ENCODE measurements at places on chromosomes 1 and 21.

GRCh38 chr21:35026617-35027562, 22.2 kb downstream of the RUNX1 start:
- no peak for DNase-seq

GRCh38 chr1:29504196-29504595, 267.9 kb downstream of the PTPRU start:
- no peak for DNase-seq

- no peak for DNase-seq
Observed at GRCh38 chr1:186146974-186147373, 228.1 kb downstream of the TPR start.

DNA sequence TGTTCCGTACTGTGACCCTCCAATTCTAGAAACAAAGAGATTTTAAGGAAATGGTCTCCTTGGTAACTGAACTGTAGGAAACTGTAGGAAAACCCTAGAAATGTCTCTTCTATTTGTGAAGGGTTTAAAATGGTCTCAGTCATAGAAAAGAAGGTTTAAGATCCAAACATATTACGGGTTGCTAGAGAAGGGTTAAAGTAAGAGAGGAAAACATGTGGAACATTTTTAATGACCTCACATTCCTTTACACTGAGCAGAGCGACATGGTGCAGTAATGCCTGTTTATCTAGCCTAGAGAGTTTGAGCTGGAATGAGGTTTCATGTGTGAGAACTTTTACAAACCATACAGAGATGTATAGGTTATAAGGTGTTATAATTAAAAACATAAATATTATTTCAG, 36.9 kb upstream of the C1orf105 start:
- no peak for DNase-seq

- DNase-seq, result no peak
Observed at GRCh38 chr21:33734291-33734690, 92.0 kb downstream of the ITSN1 start.

- DNase-seq, result no peak
Observed at GRCh38 chr1:33684396-33685179, 179.3 kb upstream of the HMGB4 start.

- no peak for DNase-seq
Observed at GRCh38 chr1:210830034-210831028, 303.6 kb downstream of the KCNH1 start.

GRCh38 chr21:45880097-45881068, 101.2 kb upstream of the COL6A1 start:
- DNase-seq, result peak; percentile 58

DNA sequence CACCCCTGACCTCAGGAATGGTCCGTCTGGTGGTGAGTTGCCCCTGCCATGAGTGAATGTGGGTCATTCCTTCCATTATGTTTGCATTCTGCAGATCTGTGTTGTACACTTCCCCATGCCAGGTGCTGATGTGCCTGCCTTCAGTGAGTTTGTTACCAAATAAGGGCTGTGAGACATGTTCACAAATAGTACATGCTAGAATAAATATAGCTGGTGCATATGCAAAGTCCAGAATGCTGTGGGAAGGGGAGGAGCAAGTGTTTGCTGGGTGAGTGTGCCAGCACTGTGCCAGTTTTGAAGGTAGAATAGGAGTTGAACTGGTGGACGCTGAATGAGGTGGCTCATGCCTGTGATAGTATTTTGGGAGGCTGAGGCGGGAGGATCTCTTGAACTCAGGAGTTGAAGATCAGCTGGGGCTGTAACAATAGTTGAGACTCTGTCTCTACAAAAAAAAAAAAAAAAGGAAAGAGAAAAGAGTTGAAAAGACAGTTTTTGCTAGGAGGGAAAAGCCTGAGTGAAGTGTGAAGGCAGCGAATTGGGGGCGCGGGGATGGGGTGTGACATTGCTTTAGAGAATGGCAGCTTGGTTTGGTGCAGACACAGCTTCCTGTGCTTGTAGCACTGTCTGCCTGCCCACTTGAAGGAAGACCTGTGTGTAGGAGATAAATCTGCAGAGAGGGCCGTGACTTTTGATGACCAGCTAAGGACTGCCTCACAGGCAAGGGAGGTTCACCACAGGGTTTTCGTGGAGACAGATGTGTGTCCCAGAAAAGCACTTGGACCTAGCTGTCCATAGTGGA, 61.1 kb downstream of the LGR6 start:
- DNase-seq, result no peak

GRCh38 chr1:167106119-167106461, 12.2 kb downstream of the STYXL2 start:
- DNase-seq, result no peak

- no peak for DNase-seq
Observed at GRCh38 chr1:1153874-1154273, 19.8 kb upstream of the TTLL10 start.

GRCh38 chr1:183089025-183089639, 65.9 kb downstream of the LAMC1 start:
- DNase-seq, result no peak

GRCh38 chr1:67270541-67270940, 37.1 kb upstream of the IL12RB2 start:
- no peak for DNase-seq

GRCh38 chr1:44220001-44220751, 6.9 kb downstream of the DMAP1 start:
- DNase-seq, result peak; percentile 50

DNA sequence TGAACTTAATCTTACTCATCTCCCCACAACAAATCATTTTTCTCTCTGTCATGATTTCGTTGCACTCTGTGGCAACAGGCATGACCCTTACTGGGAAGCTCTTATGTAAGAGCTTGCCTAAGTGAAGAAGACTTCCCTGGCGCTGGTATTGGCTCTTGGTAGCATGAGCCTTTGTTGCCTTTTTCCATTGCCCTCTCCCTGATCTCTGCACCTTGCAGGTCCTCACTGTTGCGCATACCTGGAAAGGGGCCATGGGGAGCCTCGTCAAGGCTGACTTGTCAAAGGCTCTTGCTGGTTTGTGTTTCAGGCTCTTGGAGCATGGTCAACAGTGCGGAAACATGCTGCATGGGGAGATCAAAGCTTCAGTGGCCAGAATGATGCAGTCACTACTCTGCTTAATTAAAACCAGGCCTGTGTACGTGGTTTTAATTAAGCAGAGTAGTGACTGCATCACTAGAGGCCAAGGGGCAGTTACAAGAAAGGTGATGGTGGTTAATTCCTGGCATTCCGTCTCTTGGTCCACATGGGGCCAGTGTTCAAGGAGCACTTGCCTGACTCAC, 141.3 kb downstream of the SPATA46 start:
- DNase-seq, result no peak

DNA sequence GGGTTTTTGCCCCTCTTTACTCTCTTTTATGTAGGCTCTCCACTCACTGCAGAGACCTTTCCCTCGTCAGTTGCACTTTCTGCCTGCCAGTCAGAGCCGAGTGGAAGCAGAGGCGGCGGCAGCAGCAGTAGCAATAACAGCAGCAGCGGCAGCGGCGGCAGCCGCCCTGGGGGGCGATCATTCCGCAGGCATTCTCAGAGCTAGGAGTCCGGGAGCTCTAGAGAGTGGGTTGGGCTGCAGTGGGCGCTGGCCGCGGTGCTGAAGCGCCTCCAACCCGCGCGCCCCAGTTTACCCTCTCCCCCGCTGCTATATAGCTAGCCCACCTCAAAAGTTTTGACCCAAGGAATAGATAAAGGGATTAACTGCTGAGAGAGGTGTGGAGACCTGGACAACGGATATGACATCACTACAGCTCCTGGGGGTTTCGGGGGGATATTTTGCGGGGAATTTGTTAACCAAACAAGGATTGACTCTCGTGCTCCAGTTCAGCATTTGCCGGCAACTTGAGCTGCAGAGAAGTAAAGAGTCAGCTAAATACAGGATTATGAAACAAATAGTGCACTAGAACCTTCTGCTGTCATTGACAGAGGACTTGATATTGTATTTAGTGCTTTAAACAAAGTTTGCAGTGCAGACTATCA, at the start of gene OLFM3:
Gene OLFM3, minus strand, starts transcription at position 102 of the 641 bp plus-strand sequence.
- no peak for DNase-seq

GRCh38 chr1:53558739-53559315, 99.6 kb downstream of the DMRTB1 start:
- no peak for DNase-seq

- DNase-seq, result no peak
Observed at GRCh38 chr1:70586046-70586445, 175.0 kb downstream of the CTH start.

DNA sequence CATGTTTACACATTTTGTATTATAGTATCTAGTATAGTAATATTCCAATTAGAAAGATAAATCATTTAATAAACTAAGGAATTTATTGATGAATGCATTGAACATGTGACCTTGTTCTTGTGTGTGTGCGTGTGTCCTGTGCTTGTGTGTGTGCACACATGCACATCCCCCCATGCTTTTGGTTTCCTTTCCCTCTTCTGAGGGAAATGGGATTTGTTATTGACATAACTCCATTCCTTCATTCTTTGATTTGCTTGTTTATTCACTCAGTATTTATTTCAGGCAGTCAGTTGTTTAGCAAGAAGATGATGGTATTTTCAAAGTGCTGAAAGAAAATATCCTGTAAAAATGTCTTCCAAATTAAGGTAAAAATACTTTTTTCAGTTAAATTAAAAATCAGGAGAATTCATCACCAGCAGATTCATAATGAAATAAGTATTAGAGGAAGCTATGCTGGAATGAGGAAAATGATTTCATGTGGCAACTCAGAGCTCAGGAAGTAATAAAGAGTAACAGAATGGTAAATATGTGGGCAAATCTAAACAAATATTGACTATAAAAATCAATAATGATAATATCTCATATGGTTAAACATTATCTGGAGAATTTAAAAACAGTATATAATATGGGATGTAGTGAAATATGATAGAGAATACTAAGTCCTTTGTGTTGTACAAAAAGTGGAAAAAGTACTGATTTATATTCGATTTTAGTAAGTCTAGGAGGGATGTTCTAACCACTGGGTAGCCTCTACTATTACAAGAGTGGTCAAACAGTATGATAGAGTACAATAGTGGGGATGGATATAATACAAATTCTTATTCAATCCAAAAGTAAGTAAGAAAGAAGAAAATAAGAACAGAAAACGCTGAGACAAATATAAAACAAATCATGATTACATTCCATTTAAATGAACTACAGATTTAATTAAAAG, 35.2 kb upstream of the SIPA1L2 start:
- no peak for DNase-seq

DNA sequence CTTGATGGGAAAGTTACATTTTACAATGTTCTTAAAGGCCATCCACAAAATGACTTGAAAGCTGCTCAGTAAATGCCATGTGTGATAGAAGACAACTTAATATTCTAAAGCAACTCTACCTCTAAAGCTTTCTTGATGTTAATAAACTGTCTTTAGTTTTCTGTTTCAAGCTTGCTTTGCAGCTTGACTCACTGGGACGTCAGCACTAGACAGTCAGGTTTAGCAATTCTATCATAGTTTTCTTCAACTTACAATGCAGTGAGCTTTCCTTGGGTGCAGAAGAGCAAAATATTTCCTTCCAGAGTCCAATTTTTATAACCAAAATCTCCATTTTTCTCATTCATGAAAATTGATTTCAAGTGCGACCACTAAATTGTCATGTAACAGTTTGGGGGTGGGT, 273.1 kb downstream of the NTNG1 start:
- DNase-seq, result no peak

DNA sequence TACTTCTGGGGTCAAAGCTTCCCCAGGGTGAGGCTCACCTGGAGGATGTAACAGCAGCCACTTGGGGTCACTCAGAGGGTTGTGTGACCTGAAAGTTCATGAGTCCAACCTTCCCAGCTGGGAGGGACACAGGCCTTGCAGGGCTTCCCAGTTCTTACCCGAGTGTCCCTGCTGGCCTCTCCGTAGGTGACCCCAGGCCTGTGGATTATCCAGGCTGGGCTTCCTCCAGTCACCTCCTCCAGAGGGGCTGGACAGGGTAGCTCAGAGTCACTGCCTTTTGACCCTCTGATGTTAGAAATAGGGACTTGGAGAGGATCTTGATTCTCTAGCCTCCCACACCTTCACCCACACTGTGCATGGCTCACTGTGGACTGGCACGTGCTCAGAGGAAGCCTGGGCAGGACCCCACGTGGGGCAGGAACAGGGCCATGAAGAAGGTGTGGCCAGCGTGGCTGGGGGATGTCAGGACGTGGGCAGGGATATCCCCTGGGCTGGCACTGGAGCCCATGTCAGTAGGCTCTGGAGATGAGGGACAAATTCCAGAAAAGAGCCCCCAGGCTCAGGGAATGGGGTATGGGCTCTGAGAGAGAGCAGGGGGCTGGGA, 131.8 kb downstream of the ACTL8 start:
- no peak for DNase-seq

- DNase-seq, result no peak
Observed at GRCh38 chr1:32806910-32807523, 10.1 kb downstream of the YARS1 start.

- DNase-seq, result no peak
Observed at GRCh38 chr1:237448042-237448441, 406.1 kb downstream of the RYR2 start.

GRCh38 chr1:201531551-201532425, 7.1 kb upstream of the NAV1 start:
- DNase-seq, result no peak

DNA sequence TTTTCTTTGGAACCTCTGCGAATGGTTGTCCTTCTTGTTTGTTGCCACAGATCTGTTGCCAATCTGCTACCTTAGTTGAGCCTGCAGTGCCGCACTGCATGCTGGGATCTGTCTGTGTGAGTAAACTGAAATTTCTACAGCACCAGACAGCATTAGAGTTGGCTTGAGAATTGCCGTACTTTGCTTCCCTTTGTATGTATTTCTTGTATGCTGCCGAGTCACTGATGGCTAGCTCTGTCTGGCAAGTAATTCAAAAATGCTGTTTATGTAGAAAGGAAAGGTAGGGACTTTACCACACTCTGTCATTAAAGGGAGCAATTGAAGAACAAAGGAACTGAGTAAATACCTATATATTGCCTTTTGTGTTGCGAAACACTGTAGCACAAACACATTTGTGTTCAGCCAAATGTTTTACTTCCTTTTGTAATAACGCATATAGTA, 857.4 kb downstream of the USP25 start:
- no peak for DNase-seq

DNA sequence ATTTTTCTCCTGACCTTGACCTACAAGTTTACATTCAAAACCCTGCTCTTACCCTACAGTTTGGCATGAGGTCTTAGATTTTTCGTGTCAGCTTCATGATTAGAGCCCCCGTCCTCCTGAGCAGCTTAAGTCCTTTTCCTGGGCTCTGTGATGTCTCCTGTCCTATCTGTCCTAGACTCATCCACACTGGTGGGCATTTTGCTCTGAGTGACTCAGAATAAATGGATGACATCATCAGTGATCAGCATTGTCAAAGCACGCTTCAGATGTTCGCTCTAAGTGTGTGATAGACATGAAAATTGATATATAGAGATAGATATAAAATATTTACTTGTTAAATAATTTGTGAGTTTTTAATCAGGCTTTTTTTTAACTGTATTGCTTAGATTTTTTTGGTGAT, 21.8 kb downstream of the RGS13 start:
- no peak for DNase-seq

GRCh38 chr1:212648431-212648830, 39.9 kb downstream of the ATF3 start:
- no peak for DNase-seq

All from smooth muscle cell of the brain vasculature (primary cell).